ENCODE measurements at places on chromosomes 12 and 14. TPM values are rescaled to one million over a fixed set of nuclear protein-coding genes. Genes with fewer than 3 reads are reported as not detected.

DNA sequence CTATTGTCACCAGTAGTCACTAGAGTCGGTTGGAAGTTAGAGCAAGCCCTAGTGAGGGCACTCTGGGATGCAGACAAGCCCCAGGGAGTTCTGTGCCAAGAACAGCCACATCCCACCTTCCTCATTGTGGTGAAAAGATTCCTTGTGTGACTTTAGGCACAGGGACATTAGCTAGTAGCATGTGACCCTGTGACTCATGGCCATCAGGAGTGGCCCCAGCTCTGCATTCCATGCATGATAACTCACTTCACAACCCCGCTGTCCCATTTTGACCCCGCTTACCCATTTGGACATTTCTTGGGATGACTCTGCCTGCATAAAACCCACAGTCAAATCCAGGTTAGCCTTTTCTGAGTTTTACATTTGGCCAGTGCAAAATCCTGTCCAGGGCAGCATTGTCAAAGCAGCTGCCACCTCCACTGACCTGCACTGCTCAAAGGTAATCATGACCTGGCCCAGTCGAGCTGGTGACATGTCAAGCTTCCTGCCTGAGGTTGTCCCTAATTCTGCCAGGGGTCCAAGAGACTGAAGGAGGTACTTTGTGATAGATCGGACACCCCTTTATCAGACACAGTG lies 430.5 kb downstream of the DPF3 start:
- DNase-seq = no peak

DNA sequence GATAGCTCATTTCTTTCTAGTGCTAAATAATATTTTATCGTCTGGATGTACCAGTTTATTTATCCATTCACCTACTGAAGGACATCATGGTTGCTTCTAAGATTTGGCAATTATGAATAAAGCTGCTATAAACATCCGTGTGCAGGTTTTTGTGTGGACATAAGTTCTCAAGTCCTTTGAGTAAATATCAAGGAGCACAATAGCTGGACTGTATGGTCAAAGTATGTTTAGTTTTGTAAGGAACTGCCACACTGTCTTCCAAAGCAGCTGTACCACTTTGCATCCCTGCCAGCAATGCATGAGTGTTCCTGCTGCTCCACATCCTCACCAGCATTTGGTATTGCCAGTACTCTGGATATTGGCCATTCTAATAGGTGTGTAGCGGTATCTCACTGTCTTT lies 447.4 kb downstream of the MED13L start:
- no peak for DNase-seq

DNA sequence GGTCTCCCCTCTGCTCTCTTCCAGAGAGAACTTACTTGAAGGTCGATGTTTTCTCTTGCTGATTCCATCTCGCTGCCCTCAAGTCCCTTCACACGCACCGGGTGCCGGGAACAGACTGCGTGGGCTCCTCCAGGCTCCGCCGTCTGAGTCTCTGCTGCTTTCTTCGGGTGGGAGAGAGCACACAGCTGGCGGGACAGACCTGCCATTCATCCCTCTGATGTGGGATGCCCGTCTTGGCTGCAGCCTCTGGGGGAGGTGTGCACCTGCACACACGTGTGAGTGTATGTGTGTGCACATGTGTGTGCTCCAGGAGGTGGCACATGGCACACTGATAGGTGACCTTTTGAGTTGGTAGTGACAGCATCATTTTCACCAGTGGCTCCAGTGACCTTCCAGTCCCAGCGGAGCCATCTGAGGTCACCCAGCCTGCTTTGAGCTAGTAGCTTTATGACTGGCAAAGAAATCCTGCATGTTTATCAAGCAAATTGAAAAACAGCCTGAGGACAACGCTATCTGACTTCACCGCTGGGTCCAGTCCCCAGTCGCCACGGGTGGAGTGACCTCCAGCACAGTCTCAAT lies at the start of gene NINJ2:
NINJ2 (minus strand) TSS at position 153 of the 579 bp plus-strand sequence; CDS start at position 68, 85 bp downstream.
- peak; percentile 72 for DNase-seq

The KRT3 gene
- total RNA-seq = not detected

DNA sequence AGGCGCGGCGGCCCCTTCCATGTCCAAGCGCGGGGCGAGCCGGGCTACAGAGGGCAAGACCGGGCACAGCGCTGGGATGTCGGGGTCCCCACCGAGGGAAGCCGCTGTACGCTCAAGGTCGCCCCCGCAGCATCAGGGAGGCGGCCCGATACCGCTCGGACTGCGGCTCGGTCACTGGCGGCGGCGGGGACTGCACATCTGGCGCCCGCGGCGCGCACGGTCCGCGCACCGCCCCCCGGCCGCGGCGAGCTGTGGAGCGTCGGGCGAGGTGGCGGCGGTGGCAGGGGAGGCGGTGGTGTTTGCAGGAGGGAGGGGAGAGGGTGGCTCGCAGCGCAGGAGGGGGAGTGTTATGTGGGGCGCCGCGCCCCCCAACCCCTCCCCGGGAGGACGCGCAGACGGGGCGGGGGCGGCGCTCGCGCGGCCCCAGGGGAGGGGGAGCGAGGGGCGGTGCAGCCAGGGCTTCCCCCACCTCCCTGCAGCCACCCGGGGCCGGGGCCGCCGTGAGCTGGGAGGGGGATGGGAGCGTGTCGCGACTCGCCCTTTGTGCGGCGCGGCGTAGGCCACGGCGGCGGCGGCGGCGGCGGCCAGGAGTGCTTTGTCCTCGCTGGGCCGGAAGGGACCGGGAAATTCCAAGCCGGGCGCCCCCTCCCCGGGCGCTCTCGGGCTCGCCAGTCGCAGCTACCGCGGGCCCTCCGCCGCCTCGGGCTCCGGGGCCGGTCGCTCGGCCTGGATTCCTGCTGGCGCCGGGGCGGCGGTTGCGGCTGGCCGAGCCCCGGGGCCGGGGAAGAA lies at the start of gene NUAK1:
NUAK1 (minus strand) TSS at position 322 of the 789 bp plus-strand sequence; CDS start at position 21, 301 bp downstream.
- peak; percentile 94 for DNase-seq

The SLCO1B3 gene
- not detected for total RNA-seq

DNA sequence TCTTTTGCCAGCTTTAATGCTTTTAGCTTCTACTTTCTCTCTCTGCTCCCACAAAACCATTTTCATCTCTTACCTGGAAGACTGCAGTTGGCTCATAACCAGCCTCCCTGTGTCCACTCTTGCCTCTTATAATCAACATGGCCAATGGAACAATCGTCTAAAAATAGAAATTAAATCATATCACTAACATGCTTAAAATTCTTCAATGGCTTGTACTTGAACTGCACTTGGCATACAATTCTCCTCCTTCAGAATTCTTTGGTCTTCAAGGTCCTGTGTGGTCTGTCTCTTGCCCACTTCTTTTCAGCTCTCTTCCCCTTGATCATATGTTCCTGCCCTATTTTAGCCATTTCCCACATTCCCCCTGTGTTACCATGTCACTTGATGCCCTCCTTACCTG lies 342.2 kb downstream of the ATP23 start:
- DNase-seq = no peak

DNA sequence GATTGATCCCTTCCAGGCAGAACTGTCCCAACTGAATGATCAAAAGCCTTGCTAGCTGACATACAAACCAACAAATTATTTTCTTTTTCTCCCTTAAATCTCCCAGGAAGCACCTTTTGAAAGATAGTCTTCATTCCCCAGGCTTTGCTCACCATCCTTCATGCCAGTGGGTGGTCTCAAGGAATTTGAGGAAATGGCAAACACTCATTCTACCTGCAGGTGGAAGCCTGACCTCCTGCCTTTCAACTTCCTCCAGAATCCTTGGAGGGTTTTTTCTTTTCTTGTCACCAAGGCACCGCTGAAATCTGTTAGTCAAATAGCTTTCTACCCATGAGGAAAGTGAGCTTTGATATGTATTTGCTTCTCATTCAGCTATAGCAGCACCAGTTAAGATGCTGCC lies 128.5 kb downstream of the WIF1 start:
- no peak for DNase-seq

- no peak for DNase-seq
Observed at GRCh38 chr12:107349008-107349747, 255.8 kb upstream of the CRY1 start.

GRCh38 chr14:65824285-65824977 lies 411.9 kb downstream of the FUT8 start:
- peak; percentile 88 for DNase-seq

The PRR4 gene
- 2.7 TPM for total RNA-seq

The ANAPC5 gene
- 195 TPM for total RNA-seq

All from osteoblast (primary cell).